ENCODE measurements at places on chromosomes 16 and 17. TPM values are rescaled to one million over a fixed set of nuclear protein-coding genes. Genes with fewer than 3 reads are reported as not detected.

CFAP52 gene
- not detected for total RNA-seq

WSCD1 gene
- 3.9 TPM for total RNA-seq

CDC42EP4 gene
- total RNA-seq, result 65.1 TPM

CACNG1 gene
- not detected for total RNA-seq

CRISPLD2 gene
- 4.3 TPM for total RNA-seq

CCL14 gene
- total RNA-seq, result not detected

AURKB gene
- 139 TPM for total RNA-seq

ABCA5 gene
- 2.7 TPM for total RNA-seq

NDRG4 gene
- total RNA-seq, result 28.5 TPM

TRIM65 gene
- total RNA-seq, result 38.6 TPM

PIRT gene
- total RNA-seq, result not detected

SULT1A2 gene
- total RNA-seq, result not detected

PNMT gene
- total RNA-seq, result 0.20 TPM

MT1G gene
- total RNA-seq, result not detected

ADAM11 gene
- total RNA-seq, result 1.2 TPM

PRAC1 gene
- not detected for total RNA-seq

LRRC36 gene
- total RNA-seq, result 0.21 TPM

ASGR2 gene
- total RNA-seq, result not detected

TMEM235 gene
- not detected for total RNA-seq

TBX21 gene
- 0.19 TPM for total RNA-seq

TMEM219 gene
- total RNA-seq, result 90.4 TPM

CDYL2 gene
- total RNA-seq, result 0.33 TPM

TEX14 gene
- total RNA-seq, result 0.29 TPM

PSMD3 gene
- 174 TPM for total RNA-seq

PYY gene
- total RNA-seq, result not detected

NACA2 gene
- not detected for total RNA-seq

KRT28 gene
- total RNA-seq, result not detected

CHRNE gene
- not detected for total RNA-seq

PPP1R27 gene
- not detected for total RNA-seq

CPSF4L gene
- not detected for total RNA-seq

PIGS gene
- total RNA-seq, result 51.4 TPM

CCL16 gene
- not detected for total RNA-seq

KRT27 gene
- total RNA-seq, result not detected

SLC12A3 gene
- not detected for total RNA-seq

SMARCE1 gene
- 100 TPM for total RNA-seq

ZNF18 gene
- total RNA-seq, result 4.2 TPM

SCNN1G gene
- 0.27 TPM for total RNA-seq

ZNF213 gene
- 9.7 TPM for total RNA-seq

CLEC3A gene
- total RNA-seq, result not detected

PRR35 gene
- total RNA-seq, result 0.13 TPM

TOM1L1 gene
- total RNA-seq, result 39.8 TPM

NME1 gene
- total RNA-seq, result 671 TPM

ERAL1 gene
- 86.7 TPM for total RNA-seq

CCL1 gene
- total RNA-seq, result not detected

MRM1 gene
- total RNA-seq, result 15.3 TPM

COG1 gene
- total RNA-seq, result 21.0 TPM

HOXB13 gene
- total RNA-seq, result 2.1 TPM

CES1 gene
- 31.7 TPM for total RNA-seq

SLC13A2 gene
- total RNA-seq, result 0.14 TPM

FOXN1 gene
- total RNA-seq, result not detected

KRT14 gene
- total RNA-seq, result not detected

KRT38 gene
- not detected for total RNA-seq

DUXB gene
- total RNA-seq, result not detected

HOXB2 gene
- 1.0 TPM for total RNA-seq

RNF157 gene
- 7.0 TPM for total RNA-seq

FBXO39 gene
- total RNA-seq, result not detected

Measured in A549 treated with GW870086 at 1 μM for 4 hours (cell line).